Globus pallidus (tissue), 1 donor: ENCODE measurements at places on chromosomes 5 and 9.

- DNase-seq = no peak
These were observed 23.8 kb downstream of the PLAC8L1 start for GRCh38 chr5:146081556-146081955.

DNA sequence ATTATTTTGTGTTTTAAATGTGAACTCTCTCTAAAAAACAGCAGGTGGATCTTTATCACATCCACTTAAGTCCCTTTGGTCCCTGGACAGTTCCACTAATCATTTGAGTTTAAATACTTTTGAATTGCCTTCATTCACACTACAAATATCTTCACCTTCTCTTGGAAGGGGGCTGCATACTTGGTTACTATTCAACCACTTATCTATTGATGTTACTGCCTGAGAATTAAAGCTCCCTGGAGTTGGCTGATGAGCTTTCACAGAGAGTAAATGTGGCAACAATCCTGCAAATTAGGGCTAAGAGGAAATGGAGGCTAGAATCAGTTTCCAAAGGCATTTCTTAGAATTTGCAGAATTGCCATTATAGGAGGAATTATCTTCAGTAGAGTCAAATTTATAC, 180.4 kb downstream of the ST8SIA4 start:
- DNase-seq = no peak

GRCh38 chr9:118962426-118962825, 406.8 kb downstream of the BRINP1 start:
- no peak for DNase-seq

- DNase-seq = no peak
These were observed 365.2 kb downstream of the PDE4D start for GRCh38 chr5:59528202-59528862.

GRCh38 chr5:179792612-179793467, 946 bp upstream of the LTC4S start:
- no peak for DNase-seq

DNA sequence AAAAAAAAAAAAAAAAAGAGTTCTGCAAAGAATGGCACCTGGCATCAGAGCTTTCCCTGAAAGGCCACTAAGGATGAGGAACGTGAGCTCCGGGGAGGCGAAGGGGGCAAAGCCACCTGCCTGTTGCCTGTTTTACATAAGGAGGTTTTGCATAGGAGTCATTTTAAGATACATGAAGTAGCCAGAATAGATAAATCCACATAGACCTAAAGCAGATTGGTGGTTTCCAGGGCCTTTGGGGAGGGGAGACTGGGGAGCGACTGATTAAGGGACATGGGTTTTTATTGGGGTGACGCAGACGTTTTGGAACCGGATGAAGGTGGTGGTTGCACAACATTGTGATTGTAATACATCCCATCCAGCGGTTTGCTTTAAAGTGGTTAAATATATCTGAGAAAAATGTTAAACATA, 7.1 kb downstream of the NEK6 start:
- no peak for DNase-seq

DNA sequence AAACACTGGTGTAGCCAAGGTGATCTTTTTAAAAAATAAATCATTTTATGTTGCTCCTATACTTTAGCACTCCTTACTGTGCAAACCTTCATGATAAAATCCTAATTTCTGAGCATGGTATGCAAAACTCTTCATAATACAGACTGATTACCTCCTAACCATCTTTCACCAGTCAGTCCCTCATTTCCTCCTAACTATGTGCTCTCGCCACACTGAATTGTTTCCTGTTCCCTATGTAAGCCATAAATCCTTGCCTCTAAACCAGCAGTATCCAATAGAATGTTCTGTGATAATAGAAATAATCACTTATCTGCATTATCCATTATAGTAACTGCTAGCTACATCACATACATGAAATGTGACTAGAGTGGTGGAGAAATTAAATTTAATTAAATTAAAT, 10.7 kb downstream of the AP3B1 start:
- DNase-seq = no peak

DNA sequence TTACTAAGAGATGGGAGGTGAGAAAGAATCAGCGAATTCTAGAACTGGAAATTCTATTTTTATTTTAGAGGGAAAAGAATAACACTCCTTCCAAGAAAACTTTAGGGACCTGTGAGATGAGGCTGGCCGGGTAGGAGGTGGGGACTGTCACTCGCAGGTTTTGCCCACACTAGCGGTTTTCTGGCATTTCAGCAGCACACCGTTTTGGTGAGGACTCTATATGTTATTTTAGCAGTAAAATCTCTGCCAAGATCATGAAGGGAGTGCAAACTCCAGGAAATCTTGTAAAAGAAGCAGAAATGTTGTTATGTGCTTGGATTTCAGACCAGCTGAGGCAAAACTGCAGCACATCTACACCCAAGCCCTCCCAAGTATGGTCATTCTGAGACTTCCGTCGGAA, 470.6 kb downstream of the PSAT1 start:
- no peak for DNase-seq

GRCh38 chr5:167653645-167654106, 637.8 kb upstream of the WWC1 start:
- no peak for DNase-seq

DNA sequence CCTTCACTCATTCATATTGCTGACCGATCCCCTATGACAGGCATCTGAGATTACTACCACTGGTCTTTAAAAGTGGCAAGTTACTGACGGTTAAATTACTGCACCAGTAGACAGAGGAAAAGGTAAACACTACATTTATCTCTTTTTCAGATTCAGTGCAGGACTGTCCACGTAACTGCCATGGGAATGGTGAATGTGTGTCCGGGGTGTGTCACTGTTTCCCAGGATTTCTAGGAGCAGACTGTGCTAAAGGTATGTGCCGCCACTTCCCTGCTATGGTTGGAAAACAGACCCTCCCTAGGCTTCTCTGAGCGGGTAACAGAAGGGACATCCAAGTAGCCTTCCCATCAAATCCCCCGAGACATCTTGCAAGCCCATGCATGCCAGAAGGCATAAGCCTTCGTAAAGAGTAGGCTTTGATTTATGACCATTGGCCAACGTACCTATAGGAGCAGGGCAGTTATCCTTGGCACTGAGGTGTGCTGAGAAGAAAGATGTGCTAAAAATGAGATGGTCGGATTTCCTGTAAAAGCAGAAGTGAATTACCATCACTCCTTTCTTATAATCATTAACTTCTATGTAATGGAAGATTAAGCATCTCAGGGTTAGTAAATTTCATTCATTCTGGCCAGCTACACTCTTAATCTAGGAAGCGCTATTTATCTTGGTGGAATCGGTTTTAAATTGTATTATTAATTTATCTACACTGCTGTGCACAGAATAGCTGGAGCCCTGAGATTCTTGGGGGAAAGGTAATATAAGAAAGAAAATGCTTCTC, 193.4 kb upstream of the WWC1 start:
- no peak for DNase-seq

GRCh38 chr9:85716031-85716877, 25.5 kb downstream of the AGTPBP1 start:
- DNase-seq = no peak

DNA sequence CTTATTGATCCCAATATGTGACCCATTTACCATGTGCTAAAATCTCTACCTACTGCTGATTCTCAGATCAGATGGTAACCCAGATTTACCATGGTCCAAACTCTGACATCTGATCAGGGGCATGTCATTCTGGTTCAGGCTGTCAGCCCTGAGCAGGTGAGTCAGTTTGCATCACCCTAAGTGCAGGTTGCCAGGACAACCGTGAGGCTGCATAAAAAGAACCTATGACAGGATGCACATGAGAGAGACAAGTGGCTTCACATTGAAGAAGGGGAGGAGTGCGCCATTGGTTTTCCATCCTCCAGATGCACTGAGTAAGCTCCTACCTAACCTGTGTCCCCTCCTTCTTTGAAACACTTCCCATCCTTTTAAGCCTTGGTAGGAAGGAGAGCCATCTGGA, 801 bp upstream of the PRSS3 start:
- no peak for DNase-seq

GRCh38 chr9:131744171-131744719, 4.4 kb upstream of the RAPGEF1 start:
- DNase-seq = peak; percentile 47

DNA sequence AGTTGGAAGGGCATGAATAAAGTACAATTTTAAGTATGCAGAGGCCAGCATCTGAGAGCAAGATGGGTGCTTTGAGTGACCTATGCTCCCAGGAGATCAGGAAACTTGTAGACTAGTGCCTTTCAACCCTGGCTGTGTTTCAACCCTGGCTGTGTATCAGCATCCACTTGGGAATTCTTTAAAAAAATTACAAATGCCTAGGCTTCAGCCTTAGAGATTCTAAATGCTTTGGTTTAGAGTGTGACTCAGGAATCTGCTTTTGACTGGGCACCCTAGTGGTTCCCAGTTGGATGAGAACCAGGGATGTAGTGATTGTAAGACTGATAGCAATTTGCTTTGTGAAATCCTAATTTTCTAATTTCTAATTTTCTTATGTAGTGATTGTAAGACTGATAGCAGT, 65.6 kb downstream of the RALGPS1 start:
- no peak for DNase-seq

GRCh38 chr5:173629628-173630027, 13.2 kb upstream of the BOD1 start:
- DNase-seq = no peak

DNA sequence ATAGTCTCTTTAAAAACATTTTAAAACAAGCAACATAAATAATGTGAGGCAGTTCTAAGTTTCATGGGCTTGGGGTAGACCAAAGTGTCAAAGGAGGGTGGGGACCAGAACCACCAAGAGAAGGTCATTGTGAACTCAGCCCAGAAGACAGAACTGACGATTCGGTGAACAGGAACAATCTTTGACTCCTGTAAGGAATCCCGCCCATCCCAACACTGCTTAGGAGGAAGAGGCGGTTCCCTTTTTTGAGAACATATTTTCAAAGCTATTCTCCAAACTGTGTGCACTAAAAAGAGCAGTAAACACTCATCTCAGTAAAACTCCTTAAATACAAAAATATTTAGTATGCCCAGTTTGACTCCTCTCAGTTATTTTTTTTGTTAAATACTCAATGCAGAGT, 176.5 kb upstream of the TLE4 start:
- no peak for DNase-seq

- DNase-seq = no peak
These were observed 78.6 kb downstream of the SPRY4 start for GRCh38 chr5:142246258-142246657.

DNA sequence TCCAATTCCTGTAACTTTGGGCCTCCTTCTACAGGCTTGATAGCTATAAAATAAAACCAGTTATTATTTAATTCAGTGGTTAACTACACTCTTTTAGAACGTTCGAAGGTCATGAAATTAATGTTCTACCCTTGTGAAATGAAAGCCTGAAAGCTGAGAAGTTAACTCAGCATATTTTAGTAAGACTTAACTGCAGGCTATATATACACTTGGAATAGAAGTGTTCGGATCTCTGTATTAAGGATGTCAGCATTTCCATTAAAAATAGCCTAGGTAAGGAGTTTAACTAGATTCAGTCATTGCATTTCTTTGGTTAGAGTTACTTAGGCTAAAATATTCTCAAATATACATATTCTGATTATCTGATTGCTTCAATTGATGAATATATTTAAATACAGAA, 229.2 kb downstream of the MRPS30 start:
- DNase-seq = no peak
